Skeletal muscle cell (primary cell): ENCODE measurements at places on chromosomes 2 and 18.

DNA sequence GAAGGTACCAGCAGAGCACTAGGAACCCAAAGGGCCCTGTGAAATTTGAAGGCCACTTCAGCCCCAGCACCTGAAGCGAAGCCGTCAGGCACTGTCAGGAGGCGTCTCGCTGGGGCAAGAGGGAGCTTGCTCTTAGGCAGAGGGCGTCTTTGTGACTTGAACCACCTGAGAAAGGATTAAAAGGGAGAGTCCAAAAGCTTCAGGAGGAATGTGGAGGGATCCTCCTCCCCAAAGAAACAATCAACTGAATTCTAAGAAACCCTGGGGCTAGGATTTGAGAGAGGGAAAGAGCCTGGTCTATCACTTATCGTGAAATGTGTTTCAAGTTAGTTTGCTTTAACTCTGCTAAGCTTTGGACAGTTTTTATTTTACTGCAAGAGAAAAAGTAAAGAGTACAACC is 324.9 kb upstream of the SOX11 start:
- DNase-seq = no peak

- DNase-seq = no peak
Observed at GRCh38 chr2:236928380-236929037, 157.2 kb upstream of the COPS8 start.

GRCh38 chr18:63736876-63737275 is 34.1 kb downstream of the SERPINB11 start:
- no peak for DNase-seq

DNA sequence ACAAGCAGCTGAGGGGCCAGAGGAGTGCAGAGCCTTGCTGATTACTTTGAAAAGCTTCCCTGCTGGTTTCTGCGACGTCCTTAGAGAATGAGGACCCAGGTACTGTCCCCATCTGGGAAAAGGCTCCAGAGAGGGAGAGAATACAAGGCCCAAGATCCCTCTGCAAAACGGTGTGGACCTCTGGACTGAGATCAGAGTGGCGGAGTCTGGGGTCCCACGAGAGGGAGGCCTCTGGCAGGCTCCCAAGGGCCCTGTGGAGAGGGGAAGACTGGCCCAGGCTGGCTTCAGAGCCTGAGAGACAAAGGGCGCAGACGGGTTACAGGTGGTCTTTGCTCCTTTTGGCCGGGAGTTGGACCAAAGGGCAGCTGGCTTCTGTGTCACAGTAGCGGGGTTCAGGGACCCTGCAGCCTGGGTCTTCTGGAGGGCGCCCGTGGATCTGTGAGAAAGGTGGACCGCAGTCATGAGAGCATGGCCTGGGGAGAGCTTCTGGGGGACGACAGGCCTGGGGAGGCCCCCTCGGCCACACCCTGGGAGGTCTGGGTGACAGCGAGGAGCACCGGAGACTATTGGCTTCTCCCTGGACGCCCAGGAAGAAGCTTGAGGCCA is 805 bp downstream of the SNORC start:
- DNase-seq = no peak
